ENCODE measurements at places on chromosomes 7 and 10.
A peak's percentile ranks its signal among the peaks of the same experiment; 100 is the strongest.

DNA sequence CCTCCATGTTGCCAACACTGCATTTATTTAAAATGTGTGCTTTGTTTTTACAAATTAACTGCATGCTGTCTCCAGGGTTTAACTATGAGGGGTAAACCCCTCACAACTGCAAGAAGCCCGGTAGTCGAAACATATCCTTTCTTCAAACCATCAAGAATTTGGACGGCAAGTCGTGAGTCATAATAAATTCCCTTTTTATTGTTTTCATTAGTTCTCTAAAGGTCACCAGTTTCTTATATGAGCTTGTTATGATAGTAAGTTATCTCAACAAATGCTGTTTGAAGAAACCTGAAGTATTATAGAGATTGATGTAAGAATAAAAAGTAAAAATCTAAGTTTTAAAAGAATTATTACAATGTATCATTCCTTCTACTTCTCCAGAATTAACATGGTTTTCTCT, 12.2 kb upstream of the FIGNL1 start:
- no peak for DNase-seq

GRCh38 chr7:110307776-110308175, 783.2 kb upstream of the LRRN3 start:
- DNase-seq, result no peak

GRCh38 chr7:35007768-35008167, 29.5 kb downstream of the DPY19L1 start:
- DNase-seq, result no peak

DNA sequence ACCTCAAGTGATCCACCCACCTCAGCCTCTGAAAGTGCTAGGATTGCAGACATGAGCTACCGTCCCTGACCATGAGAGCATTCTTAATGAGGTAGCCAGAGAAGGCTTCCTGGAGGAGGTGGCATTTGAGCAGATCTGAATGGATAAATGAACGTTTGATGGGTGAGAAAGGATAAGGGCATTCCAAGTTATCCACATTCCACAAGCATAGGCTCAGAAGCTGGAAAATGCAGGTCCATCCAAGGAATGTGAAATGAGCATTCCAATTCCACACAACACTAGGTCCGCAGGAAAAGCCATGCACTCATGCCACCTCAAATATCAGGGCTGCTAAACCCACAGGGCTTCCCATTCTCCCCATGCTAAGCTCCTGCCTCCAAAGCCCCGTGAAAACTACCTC, 17.0 kb downstream of the TMEM130 start:
- peak; percentile 74 for DNase-seq

GRCh38 chr10:126924915-126925300, 19.7 kb downstream of the DOCK1 start:
- no peak for DNase-seq

DNA sequence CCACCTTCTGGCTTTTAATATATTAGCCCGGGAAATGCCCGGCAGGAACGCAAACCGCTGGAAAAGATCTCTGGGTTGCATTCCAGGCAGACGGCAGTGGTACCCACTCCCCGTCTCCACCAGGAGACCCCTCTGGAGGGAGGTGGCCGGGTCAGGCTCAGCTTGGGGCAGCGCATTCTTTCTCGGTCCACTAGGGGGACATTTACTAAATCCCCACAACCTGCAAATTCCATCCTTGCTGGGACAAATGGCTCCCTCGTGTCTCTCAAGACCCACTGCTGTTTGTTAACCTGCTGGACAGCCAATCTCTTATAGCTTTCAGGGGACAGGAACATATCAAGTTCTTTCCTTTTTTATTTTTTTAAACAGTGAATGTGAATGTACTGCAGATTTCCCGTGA, 45.8 kb upstream of the CARD11 start:
- DNase-seq, result peak; percentile 52

DNA sequence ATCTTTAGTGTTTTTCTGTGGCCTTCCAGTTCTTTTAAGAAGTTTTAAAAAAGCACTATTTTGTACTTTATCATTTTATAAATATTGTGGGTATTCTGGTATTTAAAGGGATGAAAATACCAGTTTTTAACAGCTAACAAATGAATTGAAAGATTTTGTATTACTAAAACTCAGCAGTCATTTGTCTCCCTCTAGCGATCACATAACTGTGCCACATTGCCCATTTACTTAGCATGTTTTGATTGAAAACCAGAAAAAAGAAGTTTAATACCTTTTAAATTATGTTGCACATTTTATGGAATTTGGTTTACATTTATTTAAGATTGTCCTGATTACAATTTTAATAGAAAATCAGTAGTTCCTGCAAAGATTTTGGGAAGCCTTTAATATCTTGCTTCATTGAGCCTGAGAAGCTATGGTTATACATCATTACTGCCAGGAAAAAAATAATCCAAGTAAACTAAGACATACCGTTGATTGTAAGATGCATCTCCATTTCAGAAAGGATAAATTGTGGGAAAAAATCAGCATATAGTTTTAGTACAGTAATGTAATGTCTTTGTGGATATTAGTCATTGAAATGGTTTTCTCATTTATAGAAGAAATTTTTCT, 34.9 kb downstream of the TAX1BP1 start:
- peak; percentile 19 for DNase-seq

DNA sequence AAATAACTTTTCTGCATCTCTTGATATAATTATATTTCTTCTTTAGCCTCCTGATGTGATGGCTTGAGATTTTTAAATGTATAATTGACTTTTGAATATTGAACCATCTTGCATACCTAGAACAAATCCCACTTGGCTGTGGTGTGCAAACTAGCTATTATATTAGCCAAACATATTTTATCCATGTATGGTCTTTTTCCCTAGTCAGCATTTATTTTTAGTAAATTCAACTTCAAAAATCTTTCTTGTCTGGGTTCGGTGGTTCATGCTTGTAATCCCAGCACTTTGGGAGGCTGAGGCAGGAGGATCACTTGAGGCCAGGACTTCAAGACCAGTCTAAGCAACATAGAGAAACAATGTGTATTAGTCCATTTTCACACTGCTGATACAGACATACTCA, 386.6 kb upstream of the VWC2 start:
- no peak for DNase-seq

- no peak for DNase-seq
Observed at GRCh38 chr10:131907679-131908078, 6.9 kb downstream of the PPP2R2D start.

GRCh38 chr10:95600158-95600557, 39.0 kb upstream of the SORBS1 start:
- DNase-seq, result no peak

- DNase-seq, result peak; percentile 64
Observed at GRCh38 chr10:29784175-29784773, 149.5 kb upstream of the SVIL start.

- peak; percentile 30 for DNase-seq
Observed at GRCh38 chr10:4671451-4672145, 154.4 kb upstream of the AKR1E2 start.

DNA sequence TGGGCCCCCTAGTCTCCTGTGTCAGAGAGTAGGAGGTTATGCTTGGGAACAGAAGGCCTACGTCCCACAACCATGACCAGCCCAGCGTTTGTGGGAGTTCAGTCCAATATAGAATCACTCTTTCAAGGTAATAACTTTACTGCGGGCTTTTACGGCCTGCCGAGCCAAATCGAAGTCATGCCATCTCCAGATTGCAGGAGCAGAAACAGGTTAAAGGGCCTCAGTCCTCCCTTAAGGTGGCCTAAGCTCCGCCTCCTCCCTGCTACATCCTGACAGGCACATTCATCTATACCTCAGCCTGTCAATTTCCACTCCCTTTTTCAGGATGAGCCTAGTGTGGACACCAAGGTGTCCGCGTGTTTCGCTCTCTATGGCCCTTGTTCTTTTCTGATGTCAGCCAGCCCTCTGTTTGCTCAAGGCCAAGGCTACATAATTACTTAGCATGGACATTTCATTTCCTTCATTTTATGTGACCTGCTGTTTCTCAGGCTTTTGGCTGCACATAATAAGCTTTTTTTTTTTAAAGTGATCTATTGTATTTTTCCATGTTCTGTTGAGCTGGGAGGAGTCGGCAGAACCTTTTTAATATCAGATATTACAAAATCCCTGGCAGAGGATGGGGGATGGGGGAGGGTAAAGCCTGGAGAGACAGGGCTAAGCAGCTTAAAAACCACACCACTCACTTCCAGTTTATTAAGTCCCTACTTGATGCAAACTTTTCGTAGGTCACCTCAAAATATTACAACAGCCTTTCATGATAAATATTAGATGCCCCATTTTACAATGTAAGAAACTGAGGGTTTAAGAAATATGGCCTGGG, 84.6 kb downstream of the CACNB2 start:
- DNase-seq, result no peak

- no peak for DNase-seq
Observed at GRCh38 chr7:100854146-100854895, 1.8 kb downstream of the SLC12A9 start.

DNA sequence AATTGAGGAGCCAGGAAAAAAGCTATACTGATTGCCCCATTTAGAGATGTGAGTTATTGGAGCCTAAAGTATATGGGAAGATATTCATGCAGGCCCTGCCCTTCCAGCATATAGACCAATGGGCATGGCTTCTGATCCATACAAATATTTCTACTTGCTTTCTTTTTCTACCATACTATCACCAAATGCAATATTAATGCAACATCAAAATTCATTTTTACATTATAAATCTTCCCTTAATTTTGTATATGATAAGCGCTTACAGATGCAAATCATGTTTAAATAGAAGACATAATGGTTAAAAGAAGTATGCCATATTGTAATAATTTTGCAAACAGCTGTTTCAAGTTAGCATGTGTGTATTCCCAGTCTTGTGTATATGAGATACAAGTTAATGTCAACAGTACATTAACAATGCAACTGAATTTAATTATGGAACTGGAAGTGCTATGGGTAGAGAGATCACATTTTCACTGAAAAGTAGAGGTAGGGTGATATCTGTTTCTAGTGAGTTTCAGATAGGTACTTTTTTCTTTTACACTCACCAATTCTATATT, 24.6 kb upstream of the WNT16 start:
- no peak for DNase-seq

- peak; percentile 87 for DNase-seq
Observed at GRCh38 chr7:27868131-27868550, 128.2 kb downstream of the TAX1BP1 start.

GRCh38 chr10:132599732-132600131, 62.1 kb downstream of the INPP5A start:
- no peak for DNase-seq

GRCh38 chr7:212754-213153, 20.4 kb downstream of the FAM20C start:
- no peak for DNase-seq

GRCh38 chr7:116327752-116328151, 117.4 kb downstream of the TES start:
- peak; percentile 48 for DNase-seq

DNA sequence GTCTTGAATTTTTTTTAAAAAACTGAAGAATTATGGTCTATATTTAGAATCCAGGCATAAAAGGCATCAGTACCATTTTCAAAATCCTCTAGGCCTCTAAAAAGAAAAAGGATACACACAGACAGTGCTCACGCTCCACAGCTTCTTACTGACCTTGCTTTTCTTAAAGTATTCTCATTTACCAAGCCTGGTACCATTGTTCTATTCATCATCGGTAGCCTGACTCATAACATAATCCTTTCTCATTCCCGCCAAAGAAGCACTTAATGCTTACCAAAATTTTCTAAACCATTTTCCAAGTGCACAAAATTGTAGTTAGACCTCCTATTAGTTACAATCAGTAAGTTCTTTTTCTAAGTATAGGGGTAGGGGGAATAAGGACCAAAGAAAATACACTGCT, 54.6 kb downstream of the ATE1 start:
- no peak for DNase-seq

DNA sequence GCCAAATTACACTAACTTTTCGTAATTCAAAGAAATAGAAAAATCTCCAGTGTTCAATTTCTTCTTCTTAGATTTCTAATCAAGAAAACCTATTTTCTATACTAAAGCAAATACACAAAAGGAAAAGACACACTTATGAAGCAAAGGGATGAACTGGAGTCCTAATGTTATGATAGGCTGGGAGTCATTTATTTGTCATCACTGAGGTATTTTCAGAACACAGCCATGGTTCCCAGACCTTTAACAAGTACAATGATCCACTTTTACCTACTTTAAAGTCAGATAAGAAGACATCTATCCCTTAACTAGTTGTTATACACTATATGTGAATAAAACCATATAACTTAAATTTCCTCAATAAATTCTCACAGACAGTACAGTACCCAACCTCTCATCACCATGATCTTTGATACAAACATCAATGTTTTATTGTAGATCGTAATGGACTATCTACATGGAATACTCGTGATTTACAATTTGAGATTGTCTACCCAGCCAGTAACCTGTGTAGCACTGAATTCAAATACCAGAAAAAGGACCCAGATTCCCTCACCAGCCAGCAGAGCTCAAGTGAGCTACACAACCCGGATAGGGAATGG, 12.5 kb downstream of the ASNS start:
- no peak for DNase-seq

DNA sequence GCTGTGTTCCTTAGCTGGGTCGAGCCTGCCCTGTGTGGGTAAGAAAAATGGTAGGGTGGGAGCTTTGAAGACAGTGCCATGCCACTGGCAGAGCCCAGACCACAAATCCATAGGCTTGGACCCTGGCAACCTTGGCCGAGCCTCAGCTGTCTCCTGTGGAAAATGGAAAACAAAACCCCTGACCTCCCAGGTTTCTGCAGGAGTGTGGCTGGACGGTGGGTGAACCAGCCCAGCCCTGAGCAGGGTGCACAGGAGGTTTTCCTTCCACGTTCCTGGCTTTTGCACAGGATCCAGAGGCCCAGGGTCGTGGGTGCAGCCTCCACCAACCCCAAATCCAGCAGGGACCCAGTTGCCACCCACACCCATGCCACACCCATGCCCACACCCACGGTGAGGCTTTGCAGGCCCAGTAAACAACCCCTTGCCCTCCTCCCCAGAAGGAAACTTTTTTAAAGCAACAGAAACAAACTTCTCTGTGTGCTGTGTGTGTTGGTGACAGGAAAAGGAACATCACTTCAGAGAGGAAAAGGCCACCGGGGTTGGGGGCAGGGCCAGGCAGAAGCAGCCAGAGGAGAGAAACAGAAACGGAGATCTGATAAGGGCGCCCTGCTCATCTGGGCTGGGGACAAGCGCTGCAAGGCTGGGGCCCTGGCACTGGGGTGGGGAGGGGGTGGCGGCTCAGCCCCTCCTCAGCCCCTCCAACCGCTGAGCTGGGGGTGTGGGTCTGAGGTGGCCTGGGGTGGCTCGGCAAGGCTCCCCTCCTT, 20.7 kb upstream of the ZMIZ1 start:
- no peak for DNase-seq

All from ACHN (cell line).